CD4-positive, CD25-positive, alpha-beta regulatory T cell (primary cell): ENCODE measurements at places on chromosomes 4 and X.

- no peak for DNase-seq
These were observed 191.9 kb upstream of the SPRY1 start for GRCh38 chr4:123204737-123205136.

DNA sequence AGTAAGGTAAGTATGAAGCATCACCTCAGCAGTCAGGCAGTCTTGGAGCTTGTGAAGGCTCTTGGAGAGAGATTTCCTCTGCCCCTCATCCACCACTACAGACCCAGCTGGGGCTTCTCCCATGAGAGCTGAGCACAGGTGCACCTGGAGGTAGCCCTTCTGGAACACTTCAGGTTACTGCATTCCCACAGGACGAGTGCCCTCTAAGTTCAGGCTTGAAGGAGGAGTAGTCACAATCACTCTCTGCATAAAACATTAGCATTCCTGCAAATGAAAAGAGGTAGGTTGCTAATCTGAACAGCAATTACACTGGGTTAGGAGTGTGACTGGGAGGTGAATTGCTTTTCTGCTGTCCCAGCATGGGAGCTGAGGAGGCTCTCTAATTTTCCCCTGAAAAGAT lies 308.8 kb downstream of the TEX13C start:
- no peak for DNase-seq

DNA sequence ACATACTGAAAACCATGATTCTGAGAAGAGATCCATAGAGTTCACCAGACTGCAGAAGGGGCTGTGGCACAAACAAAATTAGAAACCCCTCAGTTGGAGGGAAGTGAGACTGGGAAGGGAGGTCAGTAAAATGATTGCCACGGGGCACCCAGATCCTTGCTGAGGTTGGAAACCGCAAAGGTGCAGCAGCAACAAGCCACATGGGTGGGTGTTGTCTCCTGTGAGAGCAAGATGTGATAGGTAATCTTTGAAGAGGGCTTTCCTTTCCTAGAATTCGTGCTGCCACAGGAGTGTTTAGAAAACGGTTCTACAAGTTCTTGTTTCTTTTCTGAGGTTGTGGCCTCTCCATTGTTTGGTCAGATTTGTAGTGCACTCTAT lies 85.5 kb downstream of the NFKB1 start:
- DNase-seq, result peak; percentile 95

DNA sequence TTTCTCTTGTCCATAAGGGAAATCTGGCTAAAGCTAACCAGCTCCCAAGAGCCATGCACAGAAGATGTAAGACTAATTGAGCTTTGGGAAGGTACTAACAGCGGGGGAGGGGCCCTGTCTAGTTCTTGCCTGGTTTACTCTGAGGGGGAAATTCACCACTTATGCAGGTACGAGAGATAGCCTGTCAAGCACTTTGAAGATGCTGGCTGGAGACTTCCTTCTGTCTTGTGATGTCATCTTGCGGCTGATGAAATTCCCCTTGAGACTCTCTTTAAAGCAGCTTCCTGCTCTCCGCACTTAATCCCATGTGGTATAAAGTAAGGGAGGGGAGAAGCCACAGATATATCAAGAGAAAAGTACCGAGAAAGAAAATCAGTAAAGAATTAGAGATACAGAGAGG lies 345.3 kb downstream of the MAPK10 start:
- no peak for DNase-seq

DNA sequence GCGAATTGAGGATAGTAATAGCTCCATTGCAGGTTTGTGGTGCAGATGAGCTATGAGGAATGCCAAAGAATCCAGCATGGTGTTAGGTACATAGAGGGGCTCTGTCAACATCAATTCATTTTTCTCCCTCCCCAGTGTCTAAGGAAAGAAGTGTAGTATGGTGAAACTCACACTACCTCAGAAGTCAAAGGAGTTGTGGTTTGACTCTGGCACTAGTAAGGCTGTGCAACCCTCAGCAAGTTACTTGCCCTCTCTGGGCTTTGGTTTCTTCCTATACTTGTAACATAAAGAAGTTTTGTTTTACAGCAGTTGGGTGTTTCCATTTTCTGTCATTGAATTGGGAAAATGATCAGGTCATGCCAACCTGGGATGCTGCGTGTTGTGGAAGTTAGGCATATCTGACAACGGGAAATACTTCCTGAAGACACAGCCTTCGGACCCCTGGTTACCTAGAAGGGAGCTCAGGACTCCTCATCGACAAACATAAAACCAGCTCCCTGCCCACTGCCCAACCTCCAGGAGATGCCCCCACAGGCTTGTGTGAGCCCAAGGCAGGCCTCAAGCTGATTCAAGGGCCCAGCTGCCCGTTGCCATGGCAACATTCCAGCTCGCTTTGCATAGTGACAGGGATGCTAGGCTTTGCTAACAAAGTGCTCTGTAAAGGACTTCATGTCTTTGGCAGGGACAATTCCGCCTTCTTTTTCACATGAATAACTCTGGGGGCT lies 71.4 kb downstream of the RTL5 start:
- no peak for DNase-seq

GRCh38 chrX:136892412-136892811 lies 11.9 kb upstream of the RBMX start:
- no peak for DNase-seq

DNA sequence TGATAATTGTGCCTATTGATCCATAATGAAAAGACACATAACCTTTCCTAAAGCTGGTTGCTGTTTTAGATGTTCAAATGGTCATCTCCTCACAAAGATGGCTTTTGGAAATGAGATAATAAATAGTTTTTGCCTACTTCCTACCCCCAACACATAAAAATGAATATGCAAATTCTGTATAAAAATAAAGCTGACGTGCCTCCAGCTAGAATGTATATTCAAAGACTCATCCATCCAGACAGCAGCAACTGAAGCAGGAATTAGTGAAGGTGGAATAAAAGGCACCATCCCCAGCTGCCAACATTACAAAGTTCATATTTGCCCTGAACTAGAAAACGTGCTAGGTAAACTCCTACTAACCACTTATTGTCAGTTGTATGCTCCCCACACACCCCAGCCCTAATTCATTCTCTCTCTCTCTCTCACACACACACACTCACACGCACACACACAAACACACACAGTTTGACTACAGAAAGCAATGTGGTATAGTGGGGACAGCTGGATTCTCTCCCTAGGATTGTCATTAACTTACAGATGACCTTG lies 53.6 kb downstream of the PCDH19 start:
- no peak for DNase-seq

DNA sequence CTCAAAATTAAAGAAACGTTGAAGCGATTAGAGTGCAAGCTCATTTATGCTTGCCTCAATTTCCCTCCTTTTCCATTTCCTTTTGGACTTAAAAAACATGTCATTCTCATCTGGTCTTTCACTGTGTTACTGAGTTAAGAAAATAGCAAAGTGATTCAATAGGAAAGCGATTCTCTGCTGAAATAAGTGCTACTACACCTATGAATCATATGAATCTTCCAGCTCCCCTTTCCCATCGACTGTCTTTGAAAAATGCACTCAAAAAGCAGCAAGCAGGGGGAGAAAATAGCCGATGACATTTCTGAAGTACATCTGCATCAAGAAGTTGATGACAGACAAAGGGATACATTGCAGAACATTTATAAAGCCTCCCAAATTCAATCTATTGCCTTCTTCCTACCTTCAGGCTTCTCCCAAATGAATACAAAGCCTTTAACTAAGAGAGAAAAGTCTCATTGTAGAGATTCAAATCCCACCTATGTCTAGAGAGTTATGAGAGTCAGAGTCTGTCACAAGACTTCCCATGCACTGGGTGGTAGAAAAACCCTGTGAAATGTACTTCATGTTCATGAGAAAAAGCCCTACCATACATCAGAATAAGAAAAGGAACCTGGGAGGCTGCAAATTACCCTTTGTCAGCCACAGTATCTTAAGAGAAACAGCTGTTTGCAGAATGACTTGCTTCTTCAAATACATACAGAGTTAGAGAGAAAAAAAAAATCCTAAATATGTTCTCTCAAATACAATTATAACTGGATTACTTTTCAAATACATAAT lies 78.9 kb downstream of the MBNL3 start:
- DNase-seq, result no peak
